Posterior cingulate gyrus (tissue), 11 donors: ENCODE measurements at places on chromosomes 12 and 14.

GRCh38 chr12:100489251-100489820 lies 15.7 kb downstream of the NR1H4 start:
- no peak for DNase-seq

- DNase-seq, result no peak
These were observed 90.2 kb upstream of the USP44 start for GRCh38 chr12:95641299-95641952.

GRCh38 chr12:67698672-67699581 lies 50.4 kb downstream of the DYRK2 start:
- DNase-seq, result no peak

GRCh38 chr12:57936513-57936883 lies 4.9 kb upstream of the ATP23 start:
- DNase-seq, result no peak

GRCh38 chr12:62522984-62523383 lies 56.4 kb downstream of the MON2 start:
- no peak for DNase-seq

GRCh38 chr12:81170072-81170471 lies 92.2 kb downstream of the ACSS3 start:
- DNase-seq, result no peak

DNA sequence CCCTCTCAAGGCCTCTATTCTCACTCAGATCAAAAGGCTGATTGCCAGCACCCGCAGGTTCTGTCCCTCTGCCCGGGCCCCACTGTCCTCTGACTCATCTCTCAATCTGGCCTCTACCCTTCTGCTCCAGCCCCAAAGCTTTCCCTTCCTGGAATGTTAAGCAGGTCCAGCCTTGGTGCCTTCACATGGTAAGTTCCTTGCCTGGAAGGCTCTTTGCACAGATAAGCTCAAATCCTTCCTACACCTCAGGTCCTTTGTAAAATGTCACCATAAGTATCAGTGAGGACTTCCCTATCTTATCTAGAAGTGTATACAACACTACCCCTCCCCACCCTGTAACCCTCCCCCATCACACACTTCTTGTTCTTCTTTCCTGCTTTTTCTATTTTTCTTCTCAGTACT lies 22.2 kb downstream of the LPCAT3 start:
- no peak for DNase-seq

DNA sequence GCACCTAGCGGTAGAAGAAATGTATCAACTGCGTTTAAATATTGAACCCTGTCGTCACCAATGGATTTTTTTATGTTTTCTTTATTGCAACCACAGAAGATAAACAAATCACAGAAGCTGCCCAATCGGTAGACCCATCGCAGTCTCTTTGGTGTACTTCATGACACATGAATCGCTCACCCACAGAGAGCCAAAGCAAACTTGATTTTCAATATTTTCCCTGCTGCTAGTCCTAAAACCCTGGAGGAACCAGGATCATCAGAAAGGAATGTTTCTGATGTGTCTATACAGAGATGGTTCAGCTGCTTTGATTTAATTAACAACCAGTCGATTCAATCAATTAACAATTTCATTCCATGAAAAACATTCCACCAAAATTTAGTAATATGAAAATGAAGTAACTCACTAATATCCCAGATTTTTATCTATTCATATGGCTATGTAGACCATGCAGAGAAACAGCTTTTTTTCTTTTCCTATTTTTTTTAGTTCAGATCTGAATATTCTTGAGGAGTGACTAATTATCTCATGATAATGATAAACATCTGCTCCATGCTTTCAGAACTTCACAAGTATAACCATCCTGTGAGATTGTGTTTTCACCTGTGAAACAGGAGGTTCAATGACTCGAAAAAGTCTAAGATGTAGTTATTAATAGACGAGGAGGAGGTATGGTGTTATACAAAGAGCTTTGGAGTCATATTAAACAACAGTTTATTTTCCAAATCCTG lies 46.1 kb downstream of the DIO2 start:
- no peak for DNase-seq

DNA sequence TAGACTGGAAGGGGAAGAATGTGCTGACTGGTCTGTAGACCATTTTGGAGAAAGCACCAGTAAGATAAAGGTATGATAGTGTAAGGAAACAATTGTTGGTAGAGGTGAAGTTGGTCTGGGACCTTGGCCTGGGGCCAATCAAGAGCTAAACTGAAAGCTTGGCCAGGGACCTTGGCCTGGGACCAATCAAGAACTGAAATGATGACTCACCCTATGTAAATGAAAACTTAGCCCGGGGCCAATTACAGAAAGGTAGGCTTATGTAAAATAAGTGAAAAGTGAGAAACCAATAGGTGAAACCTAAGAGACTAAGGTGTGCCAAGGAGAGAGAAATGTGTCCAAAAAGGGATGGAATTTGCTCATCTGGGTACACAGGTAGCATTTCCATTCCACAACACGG lies 776.0 kb downstream of the C12orf50 start:
- DNase-seq, result no peak

GRCh38 chr14:94345344-94346064 lies 22.4 kb upstream of the SERPINA6 start:
- no peak for DNase-seq

DNA sequence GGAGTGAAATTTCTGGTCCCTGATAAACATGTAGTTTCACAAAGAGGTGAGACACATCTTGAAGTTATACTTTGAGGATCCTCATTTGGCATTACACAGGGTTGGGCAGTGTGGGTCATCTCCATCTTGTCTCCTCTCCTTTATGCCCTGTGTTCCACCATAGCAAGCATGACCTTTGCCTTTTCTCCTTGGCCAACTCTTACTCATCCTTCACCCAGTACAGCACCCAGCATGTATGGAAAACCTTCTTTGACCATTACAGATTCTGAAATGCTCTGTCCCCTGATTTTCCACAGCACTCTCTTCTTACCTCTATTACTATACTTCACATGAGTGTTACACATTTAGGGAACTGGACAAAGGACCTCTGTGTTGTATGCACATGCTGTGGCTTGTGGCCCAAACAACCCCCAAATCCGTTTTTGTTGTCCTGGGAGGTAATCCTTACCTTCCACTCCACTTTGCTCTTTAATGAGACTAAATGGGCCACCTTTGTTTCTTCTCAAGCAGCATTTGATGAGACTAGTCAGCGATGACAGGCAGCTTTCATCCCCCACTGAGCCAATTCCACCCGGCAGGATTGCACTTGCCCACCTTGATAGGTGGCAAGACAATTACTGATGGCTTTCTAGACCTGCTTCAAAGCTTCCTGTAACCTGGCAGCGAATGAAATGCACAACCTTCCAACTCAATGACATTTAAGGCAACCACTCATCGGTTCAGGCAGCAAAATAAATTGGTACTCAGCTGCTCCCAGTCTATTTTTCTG lies 163.5 kb downstream of the MON2 start:
- no peak for DNase-seq

- DNase-seq, result peak; percentile 80
These were observed 38.9 kb downstream of the TEAD4 start for GRCh38 chr12:2997989-2998670.

GRCh38 chr14:79166171-79166570 lies 996.0 kb downstream of the NRXN3 start:
- DNase-seq, result no peak

DNA sequence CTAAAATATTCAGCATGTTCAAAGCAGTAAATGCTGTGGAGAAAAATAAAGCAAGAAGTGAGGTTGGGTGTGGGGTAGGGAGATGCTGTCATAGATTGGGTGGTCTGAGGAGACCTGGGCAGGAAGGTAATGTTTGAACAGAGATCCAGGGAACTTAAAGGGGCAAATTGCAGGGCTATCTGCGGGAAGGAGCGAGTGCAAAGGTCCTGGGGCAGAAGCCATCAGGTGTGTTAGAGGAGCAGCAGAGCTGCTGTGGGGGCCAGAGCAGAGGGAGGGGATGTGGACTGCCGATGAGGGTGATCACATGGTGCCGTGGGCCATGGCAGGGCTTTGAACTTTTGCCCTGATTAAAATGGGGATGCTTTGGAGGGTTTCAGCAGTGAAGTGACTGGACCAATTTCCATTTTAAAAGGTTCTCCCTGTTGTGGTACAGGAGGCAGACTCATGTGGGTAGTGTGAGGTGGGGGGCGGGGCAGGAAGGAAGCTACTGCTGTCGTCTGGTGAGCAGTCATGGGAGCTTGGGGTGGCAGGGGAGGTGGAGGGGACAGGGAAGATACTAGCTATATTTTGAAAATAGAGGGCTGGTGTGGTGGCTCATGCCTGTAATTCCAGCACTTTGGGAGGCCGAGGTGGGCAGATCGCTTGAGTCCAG lies 145.0 kb downstream of the AACS start:
- DNase-seq, result no peak

DNA sequence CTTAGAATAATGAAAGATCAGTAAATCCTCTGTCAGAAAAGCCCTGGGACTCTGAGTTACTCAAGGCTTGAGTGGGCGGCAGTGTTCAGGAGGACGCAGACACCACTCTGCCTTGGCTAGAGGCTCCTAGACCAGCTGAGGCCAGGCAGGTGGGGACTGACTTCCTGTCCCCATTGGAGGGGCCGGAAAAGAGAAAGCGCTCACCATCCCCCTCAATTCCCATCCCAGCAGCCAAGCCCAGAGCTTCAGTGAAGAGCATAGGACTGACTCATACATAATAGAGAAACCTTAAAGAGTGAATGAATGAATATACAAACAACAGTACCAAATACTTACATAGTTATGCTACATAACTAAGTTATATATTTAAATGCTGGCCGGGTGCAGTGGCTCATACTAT lies 62.0 kb downstream of the PLEKHG7 start:
- DNase-seq, result no peak

- no peak for DNase-seq
These were observed 831 bp downstream of the CRIP1 start for GRCh38 chr14:105487449-105487985.

GRCh38 chr14:90671382-90672234 lies 144.6 kb downstream of the TTC7B start:
- DNase-seq, result no peak

DNA sequence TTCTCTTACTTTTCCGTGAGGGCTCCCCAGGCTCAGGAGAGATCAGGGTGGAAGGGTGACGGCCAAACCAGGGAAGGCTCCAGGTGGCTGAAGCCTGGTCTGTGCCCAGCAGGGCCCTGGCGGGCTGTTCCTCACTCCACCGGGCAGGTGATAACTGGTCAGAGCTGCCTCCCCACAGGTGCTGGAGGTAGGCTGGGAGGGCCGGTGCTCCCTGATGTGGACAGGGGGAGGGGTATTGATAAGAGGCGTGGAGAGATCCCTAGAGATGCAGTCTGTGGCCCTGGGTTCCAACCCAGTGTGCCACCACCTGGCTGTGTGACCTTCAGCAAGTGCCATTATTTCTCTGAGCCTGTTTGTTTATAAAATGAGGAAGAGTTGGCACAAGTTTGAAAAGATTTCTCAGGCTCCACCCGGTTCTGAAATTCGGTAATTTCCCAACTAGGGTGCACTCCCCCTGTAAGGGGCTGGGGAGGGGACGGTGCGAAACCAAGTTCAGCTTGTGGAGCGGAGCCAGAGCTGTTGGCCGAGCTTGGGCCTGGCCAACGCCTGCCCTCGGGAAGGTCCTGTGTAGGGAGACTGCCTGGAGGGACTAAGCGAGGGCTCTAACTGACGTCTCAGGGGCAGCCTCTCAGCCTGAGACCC lies 1.0 kb upstream of the NR4A1 start:
- DNase-seq, result no peak

- no peak for DNase-seq
These were observed 513.4 kb downstream of the MED13L start for GRCh38 chr12:115763982-115764621.

DNA sequence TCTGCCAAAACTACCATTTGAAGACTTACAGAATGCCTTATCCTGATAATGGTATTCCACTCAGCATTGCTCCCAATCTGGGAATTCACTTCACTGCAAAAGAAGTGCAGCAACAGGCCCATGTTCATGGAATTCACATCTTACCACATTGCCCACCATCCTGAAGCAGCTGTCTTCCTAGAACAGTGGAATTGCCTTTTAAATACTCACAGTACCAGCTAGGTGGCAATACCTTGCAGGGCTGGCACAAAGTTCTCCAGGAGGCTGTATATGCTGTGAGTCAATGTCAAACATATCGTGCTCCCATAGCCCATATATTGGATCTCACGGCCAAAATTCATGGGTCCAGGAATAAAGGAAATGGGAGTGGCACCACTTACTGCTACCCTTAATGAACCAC lies 83.8 kb upstream of the PLEKHG7 start:
- DNase-seq, result no peak

DNA sequence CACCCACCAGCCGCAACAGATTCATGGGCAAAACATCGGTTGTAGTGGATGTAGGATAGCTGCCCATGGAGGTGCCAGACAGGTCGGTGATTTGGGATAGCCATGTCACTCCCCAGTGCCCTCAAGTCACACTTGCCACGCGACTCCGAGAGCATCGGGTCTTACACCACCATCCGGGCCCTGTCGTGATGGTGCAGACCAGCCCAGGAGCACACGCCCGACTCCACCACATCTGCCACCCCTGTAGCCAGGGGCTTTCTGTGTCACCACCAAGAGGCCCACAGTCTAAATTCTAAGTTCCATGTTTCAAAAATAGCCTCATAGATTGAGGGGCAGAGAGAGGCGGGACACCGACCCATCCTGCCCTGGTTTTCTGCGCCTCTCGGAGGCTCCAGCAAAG lies 18.0 kb downstream of the FOXN4 start:
- no peak for DNase-seq

- DNase-seq, result no peak
These were observed 12.8 kb downstream of the EPYC start for GRCh38 chr12:90991952-90992465.

GRCh38 chr12:11133816-11134215 lies 628 bp downstream of the TAS2R30 start:
- no peak for DNase-seq

GRCh38 chr12:92905258-92905810 lies 23.8 kb downstream of the EEA1 start:
- no peak for DNase-seq

DNA sequence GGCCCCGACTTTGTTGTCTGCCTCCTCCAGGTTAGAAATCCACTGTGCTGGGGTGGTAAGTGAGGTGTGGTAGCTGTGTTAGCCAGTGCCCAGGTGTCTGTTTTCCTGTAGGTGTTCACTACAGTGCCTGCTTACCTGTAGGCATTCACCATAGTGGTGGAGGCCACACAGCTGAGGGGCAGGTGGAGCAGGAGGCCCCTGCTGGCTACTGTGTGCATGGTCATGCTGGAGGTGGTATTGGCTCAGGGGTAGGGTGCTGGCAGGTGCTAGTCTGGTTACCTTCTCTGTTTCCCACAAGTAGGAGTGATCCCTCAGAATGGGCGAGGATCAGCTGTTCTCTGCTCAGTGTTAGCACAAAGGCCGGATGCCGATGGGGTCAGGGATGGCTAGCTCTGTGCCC lies 217.3 kb downstream of the SYT10 start:
- no peak for DNase-seq

GRCh38 chr12:20604408-20605067 lies 90.6 kb upstream of the SLCO1C1 start:
- DNase-seq, result no peak

DNA sequence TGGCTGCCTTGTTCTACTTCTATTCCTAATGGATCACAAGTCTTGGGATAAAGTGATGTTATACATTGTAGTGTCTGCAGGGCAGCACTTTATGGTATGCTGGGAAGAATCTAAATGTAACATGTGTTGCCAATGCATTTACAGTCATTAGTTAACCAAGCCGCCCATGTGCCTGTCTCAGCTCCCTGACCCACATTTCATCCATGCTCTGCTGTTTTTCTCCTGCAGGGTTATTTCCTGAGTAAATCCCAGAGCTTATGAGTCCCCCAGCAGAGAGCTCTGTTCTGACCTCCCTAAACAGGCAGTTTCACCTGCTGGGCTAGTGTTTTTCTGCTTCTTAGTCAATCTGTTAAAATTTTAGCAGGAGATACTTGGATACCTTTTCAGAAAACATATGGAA lies 4.4 kb upstream of the TMTC2 start:
- no peak for DNase-seq
